ENCODE measurements at places on chromosomes 4 and X.

DNA sequence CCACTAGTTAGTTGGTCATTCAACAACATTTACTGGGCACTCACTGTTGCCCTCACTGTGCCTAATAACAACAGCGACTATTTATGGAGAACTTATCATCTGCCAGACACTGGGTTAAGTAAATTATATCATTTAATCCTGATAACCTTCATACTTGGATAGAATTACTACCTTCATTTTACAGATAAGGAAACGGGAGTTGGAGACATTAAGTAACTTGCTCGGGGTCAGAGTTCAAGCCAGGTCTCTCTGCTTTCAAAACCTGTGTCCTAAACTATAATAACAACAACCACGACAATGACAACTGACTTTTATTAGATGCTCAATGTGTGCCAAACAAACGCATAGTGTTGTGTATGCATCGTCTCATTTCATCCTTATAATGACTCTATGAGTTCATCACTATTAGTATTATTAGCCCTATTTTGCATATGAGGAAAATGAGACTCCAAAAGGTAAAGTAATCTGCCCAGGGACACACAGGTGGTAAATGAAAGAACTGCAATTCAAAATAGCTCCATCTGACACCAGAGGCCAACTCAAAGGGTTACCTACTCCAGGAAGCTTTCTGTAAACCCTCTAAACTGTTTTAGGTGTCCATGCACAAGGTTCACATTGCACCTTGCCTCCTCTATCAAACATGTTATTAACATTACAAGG is 98.4 kb upstream of the ACSL4 start:
- no peak for DNase-seq

DNA sequence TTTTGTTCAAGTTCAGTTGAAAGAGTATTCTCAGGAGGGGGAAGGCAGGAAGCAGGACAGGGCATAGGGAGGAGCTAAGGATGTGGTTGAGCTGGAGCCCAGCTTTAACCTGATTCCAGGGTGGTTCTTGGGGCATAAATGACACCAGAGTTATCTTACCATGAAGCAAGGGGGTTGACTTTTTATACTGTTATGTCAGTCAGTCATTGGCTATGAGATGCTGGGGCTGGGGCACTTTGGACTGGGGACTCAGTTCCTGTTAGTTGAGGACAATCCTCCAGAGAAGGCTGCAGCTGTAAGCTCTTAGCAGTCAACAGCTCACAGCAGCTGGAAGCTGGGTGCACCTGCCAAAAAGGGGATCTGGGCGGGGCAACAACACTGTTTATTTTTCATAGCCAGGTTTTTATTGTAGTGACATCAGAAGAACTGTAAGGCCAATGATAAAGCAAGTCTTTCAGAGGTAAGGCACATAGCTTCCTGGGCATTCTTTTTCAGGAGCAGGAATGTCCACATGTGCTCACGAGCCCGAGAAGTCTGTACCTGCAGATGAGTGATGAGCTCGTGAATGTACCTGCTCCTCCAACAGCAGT is 78.5 kb downstream of the MID1IP1 start:
- no peak for DNase-seq

GRCh38 chr4:123418351-123418931 is 21.8 kb downstream of the SPRY1 start:
- no peak for DNase-seq

GRCh38 chr4:792626-793092 is 33.3 kb downstream of the CPLX1 start:
- no peak for DNase-seq

DNA sequence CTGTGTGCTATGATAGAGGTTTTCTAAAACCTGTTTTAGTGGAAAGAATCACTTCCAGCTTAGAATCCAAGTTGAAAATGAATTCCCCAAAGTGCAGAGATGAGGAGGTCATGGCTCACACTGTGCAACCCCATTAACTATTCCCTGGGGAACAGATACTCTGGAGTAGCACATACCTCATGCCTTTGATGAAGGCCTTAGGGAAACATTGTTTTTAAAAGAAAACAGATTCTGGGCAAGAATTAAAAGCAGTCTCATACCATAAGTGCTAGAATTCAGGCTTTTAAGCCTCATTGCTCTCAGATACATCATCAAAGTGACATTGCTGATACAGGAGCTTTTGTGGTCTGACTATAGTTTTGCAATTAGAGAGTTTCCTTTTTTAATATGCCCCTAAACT is 115.1 kb downstream of the NDST4 start:
- DNase-seq: no peak

- no peak for DNase-seq
Observed at GRCh38 chr4:43682551-43682950, 766.1 kb downstream of the KCTD8 start.
